A549 treated with dexamethasone at 1 μM for 4 hours (cell line): ENCODE measurements at places on chromosomes 1 and 21. TPM values are rescaled to one million over a fixed set of nuclear protein-coding genes. Genes with fewer than 3 reads are reported as not detected.

Gene LMOD1
- total RNA-seq, result not detected in 5 replicates

Gene OR14K1
- total RNA-seq, result not detected in 5 replicates

Gene PKP1
- total RNA-seq, result 0.01 to 0.08 TPM (median 0.05 TPM) in 5 replicates

Gene TMEM200B
- 0.05 to 0.11 TPM (median 0.06 TPM) in 5 replicates for total RNA-seq

Gene ELAPOR1
- total RNA-seq, result 0.26 to 0.75 TPM (median 0.33 TPM) in 5 replicates

Gene TMEM269
- 0.05 to 0.11 TPM (median 0.08 TPM) in 5 replicates for total RNA-seq

Gene TBX15
- total RNA-seq, result 0.02 to 0.07 TPM (median 0.05 TPM) in 5 replicates

Gene SASS6
- total RNA-seq, result 3.3 to 5.2 TPM (median 4.3 TPM) in 5 replicates

Gene GUCA2B
- total RNA-seq, result 0.20 to 0.37 TPM (median 0.23 TPM) in 3 of 5 replicates, not detected in the others

Gene S100A5
- 0.50 to 1.9 TPM (median 0.75 TPM) in 5 replicates for total RNA-seq

Gene IVL
- total RNA-seq, result 0.05 to 0.12 TPM (median 0.09 TPM) in 5 replicates

Gene NTRK1
- 0.06 to 0.16 TPM (median 0.08 TPM) in 4 of 5 replicates, not detected in the other for total RNA-seq

Gene FBLIM1
- 17.2 to 30.9 TPM (median 24.8 TPM) in 5 replicates for total RNA-seq

Gene EVA1C
- total RNA-seq, result 53.6 to 63.2 TPM (median 58.1 TPM) in 5 replicates

Gene FNDC5
- total RNA-seq, result 0.13 to 0.66 TPM (median 0.35 TPM) in 5 replicates

Gene GUCA2A
- total RNA-seq, result not detected in 5 replicates

Gene FAM131C
- 12.6 to 20.3 TPM (median 19.8 TPM) in 5 replicates for total RNA-seq

Gene VCAM1
- total RNA-seq, result 0.04 to 0.06 TPM (median 0.05 TPM) in 4 of 5 replicates, not detected in the other

Gene CD5L
- not detected in 5 replicates for total RNA-seq

Gene RHD
- total RNA-seq, result not detected in 5 replicates

Gene EXTL2
- total RNA-seq, result 5.8 to 7.9 TPM (median 7.2 TPM) in 5 replicates

Gene PTPN22
- 0.19 TPM in 1 of 5 replicates, not detected in the others for total RNA-seq

Gene NOS1AP
- total RNA-seq, result 0.14 to 0.40 TPM (median 0.27 TPM) in 5 replicates

Gene AK2
- total RNA-seq, result 146 to 162 TPM (median 159 TPM) in 5 replicates

Gene AUNIP
- total RNA-seq, result 8.9 to 10.3 TPM (median 9.5 TPM) in 5 replicates

Gene LCE6A
- total RNA-seq, result not detected in 5 replicates

Gene BARHL2
- not detected in 5 replicates for total RNA-seq

Gene LBR
- total RNA-seq, result 25.5 to 51.1 TPM (median 41.6 TPM) in 5 replicates

Gene KPNA6
- 15.9 to 19.6 TPM (median 17.8 TPM) in 5 replicates for total RNA-seq

Gene FAM110D
- total RNA-seq, result 0.04 TPM in 2 of 5 replicates, not detected in the others

Gene CEP104
- 11.9 to 19.0 TPM (median 17.8 TPM) in 5 replicates for total RNA-seq

Gene FALEC
- total RNA-seq, result 0.19 to 0.24 TPM in 2 of 5 replicates, not detected in the others
